ENCODE measurements at places on chromosomes 3 and 15.

GRCh38 chr15:89088605-89089315 lies 504 bp downstream of the ABHD2 start:
- DNase-seq = no peak

DNA sequence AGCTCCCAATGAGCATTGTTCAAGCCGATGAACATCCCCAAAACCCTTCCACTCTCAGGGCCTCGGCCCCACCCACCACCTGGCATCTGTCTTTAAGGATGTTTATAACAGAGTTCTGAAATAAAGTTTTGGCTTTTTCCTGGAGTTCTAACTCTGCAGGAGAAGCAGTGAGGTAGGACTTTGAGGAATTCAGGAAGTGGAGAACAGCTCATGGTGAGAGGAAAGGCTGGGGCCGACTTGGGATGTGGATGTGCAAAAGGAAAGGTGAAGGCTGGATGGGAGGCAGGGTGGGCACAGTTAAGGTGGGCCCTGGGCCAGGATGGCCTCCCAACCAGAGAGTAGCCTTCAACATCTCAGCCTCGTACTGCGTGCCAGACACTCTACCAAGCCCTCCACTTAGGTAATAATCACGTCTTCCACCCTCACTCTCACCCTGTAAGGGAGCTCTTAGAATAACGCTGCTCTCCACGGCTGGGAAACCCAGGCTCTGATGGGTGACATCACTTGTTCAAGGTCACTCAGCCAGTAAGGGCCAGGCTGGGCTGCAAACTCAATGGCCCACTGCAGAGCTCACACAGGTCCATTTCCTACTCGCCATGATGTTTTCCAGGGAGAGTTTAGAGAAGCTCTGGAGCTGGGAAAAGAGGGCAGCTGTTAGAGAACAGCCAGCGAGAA lies 28.5 kb downstream of the LIPC start:
- no peak for DNase-seq

DNA sequence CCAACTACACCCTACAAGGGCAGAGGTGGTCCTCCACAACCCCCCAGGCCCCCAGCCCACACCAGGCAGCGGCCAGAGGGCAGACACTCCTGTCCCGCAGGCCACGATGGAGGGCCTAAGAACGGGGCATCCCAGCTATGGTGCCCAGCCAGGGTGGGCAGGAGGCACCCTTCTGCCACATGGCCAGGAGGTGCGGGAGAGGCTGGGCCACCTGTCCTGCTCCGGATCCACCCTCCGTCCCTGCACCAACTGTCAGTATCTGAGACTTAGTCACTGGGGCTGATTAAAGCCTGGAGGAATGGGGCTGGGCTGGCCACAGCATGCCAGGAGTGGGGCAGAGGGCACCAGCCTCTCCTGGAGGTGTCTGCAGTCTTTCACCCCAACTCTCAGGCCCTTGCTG lies 37.9 kb downstream of the TNK2 start:
- no peak for DNase-seq

GRCh38 chr15:71708051-71708429 lies 102.3 kb upstream of the NR2E3 start:
- no peak for DNase-seq

GRCh38 chr3:62090066-62090465 lies 283.3 kb downstream of the FEZF2 start:
- no peak for DNase-seq

DNA sequence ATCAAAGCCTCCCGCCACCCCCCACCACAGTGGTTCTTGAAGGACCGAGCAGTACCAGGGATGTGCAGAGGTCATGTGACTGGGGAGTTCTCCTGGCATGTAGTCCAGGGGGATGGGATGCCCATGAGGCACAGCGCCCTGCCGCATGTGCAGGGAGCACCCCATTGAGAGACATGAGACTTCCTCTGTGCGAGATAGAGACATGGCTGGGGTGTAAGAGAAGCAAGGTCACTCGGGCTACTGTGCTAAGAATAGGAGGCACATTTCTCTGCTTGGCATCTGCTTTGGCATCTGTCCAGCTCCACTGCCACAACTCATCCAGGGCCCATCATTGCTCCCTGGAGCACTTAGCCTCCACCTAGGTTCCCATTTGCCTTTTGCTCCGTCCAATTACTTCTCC lies 2.4 kb upstream of the CYP1A1 start:
- no peak for DNase-seq

DNA sequence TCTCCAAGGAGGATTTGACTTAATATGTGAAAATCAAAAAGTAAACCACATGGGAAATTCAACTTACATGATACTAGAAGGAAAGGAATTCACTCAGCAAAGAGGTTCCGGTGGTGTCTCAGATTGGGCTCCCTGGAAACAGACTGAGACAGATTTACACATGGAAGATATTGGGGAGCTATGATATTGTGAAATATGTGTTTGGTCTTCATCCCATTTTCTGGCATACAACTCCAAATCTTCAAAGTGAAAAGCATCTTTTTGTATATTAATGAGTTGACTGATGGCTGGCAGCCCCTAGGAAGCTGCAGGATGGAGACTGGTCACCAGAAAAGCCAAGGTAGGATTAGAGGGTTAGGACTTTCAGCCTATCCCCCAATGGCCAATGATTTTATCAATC lies 29.3 kb downstream of the GRK7 start:
- no peak for DNase-seq

DNA sequence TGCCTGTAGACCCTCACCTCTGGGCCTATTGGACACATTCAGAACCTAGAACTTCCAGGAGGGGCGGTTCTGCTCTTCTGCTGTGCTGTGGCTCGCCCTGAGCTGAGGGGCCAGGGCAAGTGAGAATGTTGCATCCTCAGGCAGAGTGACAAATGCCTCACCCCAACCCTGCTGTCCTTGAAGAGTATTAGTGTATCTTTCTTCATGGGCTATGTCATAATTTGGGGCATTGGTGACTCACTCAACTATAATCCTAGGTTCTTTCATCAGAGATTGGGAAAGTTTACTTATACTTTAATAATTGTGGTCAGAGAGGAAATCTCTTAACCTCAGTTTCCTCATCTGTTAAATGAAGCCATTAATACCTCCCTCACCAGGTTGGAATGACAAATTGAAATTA lies 143.8 kb downstream of the SV2B start:
- DNase-seq = no peak

- DNase-seq = no peak
Observed at GRCh38 chr3:63968612-63969350, 54.5 kb downstream of the PSMD6 start.

DNA sequence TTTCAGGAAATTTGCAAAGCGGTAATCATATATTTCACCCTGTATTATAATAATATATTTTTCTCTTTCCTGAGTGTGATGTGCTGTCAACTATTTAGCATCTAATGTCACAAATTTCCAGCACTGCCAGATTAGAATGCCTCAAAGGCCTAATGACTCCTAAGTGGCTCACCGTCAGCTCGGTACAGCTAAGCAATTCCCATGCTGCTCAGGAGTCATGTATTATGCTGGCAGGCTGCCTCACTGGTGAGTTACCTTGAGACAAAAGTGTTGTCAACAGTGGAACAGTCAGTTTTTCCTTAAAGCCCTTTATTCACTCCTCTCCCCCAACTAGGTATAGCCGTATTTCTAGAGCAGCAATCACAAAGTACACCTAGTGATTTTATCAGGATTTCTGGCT lies 83.6 kb downstream of the NSUN3 start:
- DNase-seq = no peak
